ENCODE measurements at places on chromosomes 3 and 15.
A peak's percentile ranks its signal among the peaks of the same experiment; 100 is the strongest.

GRCh38 chr3:188900421-188900951 is 271.3 kb upstream of the TPRG1 start:
- DNase-seq = peak; percentile 91

DNA sequence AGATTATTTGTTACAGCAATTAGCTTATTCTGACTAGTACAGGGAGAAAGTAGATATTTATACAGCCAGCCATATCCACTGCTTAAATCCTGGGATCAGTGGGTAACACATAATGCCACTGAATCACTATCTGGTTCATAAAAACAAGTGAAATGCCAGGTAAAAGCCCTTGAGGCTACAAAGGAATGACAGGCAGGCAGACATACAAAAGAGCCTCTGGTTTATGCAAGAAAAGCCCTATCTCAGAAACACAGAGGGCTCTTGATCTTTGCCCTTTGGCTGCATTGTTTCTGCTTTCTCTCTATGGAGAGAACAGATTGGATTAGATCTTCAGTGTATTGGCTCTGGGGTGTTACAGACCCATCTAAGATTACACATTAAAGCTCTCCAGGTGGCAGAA is 115.4 kb upstream of the GADL1 start:
- DNase-seq = no peak

- DNase-seq = peak; percentile 42
Measured at GRCh38 chr15:42385206-42385979, 26.1 kb downstream of the CAPN3 start.

DNA sequence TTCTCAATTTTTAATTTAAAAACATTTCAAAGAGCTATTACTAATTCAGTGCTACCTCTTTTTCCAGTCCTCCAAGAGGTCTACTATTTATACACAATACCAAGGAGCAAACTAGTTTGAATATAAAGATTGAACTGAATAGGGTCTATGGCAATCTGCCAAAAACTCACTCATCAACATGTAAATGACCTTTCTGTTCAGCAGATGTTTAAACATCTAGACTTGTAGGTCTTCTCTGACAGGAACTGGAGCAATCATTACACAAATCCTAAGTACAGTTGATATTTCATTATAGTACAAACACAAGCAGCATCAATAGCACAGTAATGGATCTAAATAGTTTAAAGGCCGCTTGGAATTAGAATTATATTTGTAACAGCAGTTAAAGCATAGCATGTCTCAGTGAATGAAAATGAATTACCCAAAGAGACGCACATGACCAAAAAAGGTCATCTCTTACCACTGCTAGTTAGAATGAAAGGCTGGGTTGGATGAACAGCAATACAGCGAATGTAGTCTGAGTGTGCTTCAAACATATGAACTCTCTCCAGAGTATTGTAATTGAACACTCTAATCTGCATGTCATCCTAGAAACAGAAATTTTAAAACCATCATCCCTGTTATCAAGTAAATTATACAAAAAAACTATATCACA is 10.7 kb downstream of the COPB2 start:
- DNase-seq = no peak

- DNase-seq = peak; percentile 34
Measured at GRCh38 chr3:15754047-15754446, 43.7 kb downstream of the ANKRD28 start.

DNA sequence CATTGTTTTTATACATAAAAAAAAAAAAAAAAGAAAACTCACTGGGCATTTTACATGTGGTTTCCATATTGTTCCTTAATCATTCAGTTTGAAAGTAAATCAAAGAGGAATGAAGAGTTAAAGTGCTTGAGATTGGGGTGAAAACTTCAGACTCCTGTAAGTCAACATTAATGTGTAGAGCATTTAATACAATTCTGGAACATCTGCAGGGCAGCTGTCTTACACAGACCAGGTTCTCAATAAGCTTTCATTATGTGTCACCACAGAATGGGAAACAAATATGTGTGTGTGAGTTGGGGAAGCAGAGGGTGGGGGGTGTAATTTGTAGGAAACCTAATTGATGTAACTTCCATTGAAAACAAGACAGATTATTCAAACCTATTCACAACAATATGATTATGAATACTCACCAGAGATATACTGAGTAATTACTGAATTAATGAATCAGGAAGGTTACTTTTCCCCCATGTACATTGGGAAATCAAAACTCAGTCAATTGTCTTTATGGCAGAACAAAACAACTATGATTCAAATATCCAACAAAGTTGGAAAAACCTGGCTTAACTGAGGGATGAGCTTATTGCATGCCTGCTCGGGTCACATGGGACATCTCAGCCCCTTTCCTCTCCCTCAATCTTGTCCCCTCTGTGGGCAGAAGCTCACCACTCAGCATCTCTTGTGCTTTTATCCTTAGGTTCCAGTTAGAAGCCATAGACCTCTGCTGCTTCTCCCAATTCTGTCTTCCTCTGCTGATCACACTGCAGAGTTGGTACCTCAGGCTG is 281.2 kb upstream of the THBS1 start:
- no peak for DNase-seq

- no peak for DNase-seq
Measured at GRCh38 chr3:38457111-38458003, 3.7 kb downstream of the ACVR2B start.

DNA sequence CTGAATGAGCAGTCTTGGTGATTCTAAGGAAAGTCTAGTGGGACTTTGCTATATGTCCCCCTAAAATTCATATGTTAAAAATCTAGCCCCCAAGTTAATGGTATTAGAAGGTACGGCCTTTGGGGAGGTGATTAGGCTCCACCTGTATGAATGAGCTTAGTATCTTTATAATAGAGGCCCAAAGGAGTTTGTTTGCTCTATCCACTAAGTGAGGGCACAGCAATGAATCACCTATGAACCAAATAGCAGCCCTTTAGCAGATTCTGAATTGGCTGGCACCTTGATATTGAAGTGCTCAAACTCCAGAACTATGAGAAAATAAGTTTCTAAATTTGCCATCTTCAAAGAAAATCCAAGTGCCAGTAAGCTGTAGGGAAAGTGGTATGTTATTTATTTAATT is 187.9 kb downstream of the SUCNR1 start:
- no peak for DNase-seq

DNA sequence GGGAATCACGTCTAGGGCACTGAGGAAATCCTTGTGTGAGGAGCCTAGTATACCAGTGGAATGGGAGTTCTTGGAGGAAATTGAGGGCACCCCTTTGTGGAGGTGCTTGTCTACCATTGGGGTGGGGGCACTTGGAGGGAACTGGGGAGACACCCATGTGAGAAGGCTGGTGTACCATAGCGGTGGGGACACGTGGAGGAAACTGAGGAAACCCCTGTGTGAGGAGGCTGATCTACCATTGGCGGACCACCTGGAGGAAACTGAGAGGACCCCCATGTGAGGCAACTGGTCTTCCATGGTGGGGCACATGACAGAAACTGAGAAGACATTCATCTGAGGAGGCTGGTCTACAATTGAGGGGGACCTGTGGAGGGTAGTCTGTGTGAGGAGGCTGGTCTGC is 164.5 kb downstream of the FBLN2 start:
- DNase-seq = no peak

Measured in RWPE1 (cell line).